ENCODE measurements at places on chromosomes 3 and 15.

GRCh38 chr3:65778968-65779367 lies 259.8 kb downstream of the MAGI1 start:
- no peak for DNase-seq

DNA sequence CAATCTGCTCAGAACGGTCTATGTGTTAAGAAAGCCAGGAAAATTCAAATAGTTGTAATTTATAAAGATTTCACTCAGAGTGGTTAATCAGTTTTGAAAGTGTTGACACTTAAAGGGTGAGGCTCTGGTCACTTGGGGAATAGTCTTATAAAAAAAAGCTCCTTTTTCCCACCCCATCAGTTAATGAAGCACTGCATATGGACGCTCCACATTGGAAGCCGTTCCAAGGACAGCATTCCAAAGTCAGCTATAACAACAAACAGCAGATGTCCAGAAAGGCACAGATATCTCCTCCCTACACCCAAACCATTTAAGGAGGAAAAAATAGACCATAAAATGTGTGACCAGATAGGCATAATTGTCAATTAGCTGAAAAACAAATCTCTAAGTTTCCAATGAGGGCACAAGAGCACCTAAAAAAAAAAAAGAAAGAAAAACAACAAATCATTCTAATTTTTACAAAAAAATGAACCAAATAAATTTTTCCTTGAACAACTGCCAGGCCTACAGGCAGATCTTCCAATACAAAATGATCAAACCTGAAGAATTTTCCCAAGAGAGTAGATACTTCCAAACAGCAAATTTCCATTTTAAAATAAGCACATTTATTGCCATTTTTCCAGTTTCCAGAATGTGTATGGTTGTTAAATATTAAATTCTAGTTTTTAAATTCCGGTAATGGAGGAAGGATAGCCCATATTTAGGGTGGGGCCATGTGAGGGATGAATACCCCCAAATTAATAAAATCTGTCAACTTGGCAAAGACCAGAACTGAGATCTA lies 198.3 kb downstream of the ERC2 start:
- peak; percentile 65 for DNase-seq

GRCh38 chr15:63909819-63910437 lies 76.2 kb upstream of the HERC1 start:
- DNase-seq: no peak

DNA sequence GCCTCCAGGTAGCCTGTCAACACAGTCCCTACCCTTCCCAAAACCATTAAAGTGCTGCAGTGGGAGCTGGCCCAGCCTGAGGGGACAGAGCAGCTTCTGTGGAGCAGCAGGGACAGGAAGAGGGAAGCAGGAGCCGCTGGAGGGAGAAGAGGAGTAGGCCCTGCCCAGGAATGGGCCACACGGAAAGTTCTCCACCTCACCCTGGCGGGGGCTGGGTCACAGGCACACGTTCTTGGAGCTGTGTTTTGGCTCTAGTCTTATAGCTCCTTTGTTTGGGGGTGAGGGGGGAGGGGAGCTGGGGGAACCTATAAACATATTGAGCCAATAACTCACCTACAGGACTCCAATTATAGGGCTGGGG lies 508.6 kb downstream of the SHQ1 start:
- no peak for DNase-seq

DNA sequence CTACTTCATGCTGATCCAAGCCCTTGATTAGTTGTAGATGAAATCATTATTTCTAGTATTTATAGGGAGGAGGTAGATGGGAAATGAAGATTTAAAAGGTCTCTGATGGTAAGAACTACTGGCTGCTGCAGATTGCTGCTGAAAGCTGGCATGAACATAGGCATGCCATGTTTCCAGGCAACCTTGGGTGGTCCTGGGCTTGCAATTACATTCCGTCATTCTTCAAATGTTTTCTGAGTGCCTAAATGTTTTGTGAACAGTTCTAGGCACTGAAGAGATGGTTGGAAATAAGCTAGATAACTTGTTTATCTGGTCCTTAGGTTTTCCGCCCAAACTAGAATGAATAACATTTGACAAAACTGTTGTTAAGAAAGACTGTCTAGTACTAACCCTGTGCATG lies 95.8 kb downstream of the KCNAB1 start:
- DNase-seq: no peak

GRCh38 chr15:52328680-52329079 lies 33.1 kb upstream of the MYO5C start:
- no peak for DNase-seq

DNA sequence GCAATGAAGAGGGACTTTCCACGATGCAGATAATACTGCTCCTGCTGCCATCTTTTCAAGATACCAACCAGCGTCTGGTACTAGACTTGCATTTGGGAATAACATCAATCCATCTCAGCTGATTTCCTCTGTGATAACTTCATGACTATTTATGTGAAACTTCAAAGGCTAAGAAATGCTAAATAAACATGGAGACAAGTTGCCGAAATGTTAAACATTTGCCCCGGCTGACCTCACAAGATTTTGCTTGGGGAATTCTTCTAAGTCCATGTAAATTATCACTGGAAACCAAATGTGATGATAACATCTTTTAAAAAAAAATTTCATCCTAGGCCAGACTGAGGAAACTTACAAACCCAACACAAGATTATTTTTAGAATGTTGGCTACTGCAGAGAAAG lies 185.8 kb upstream of the PRICKLE2 start:
- DNase-seq: no peak

GRCh38 chr15:72306211-72306785 lies 13.7 kb downstream of the CELF6 start:
- DNase-seq: peak; percentile 49

- DNase-seq: no peak
Observed at GRCh38 chr3:72673011-72673771, 175.1 kb downstream of the SHQ1 start.

- DNase-seq: no peak
Observed at GRCh38 chr3:42080453-42080872, 10.7 kb upstream of the TRAK1 start.

DNA sequence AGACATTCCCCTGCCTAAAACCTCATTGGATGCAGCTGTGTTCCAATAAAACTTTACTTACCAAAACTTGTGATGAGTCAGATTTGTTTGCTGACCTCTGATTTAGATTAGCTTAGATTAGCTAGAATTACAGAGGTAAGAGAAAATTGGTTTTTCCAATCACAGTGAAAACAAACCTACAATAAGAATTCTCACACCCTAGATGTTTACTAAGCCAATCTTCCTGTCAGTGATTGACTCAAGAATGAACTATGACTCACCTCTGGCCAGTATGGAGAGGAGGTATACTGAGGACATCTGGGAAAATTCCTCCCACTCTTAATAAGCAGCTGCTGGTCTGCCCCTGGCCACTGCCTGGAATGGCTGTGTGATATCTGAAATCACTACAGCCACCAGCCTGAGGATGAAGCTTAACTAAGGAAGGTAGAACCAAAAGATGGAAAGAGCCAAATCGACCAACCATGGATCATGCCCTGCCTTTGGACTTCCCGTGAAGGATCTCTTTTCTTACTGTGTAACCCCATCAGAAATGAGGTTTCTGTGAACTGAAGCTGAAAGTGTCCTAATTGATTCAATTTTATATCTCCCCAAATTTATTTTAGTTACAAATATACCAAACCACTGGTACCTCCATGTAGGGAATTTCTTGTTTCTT lies 19.0 kb upstream of the GHSR start:
- DNase-seq: no peak

DNA sequence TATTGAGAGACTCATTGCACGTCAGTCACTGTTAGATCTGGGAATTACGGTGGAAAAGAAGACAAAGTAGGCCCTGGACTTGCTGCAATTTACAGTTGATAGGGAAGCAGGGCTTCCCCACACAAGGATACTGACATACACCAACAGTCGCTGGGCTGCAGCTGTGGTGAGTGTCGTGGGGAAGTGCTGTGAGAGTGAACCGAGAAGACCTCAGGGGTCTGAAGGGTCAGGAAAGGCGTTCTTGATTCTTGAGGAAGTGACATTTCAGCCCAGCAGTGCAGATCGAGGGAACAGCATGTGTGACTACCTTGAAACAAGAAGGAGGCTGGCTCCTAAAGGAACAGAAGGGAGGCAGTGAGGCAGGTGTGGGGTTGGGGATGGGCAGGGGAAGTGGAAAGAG lies 22.5 kb downstream of the MYZAP start:
- no peak for DNase-seq

GRCh38 chr3:171334465-171334811 lies 125.8 kb downstream of the TNIK start:
- DNase-seq: no peak

- no peak for DNase-seq
Observed at GRCh38 chr15:94255540-94255939, 24.2 kb downstream of the MCTP2 start.

DNA sequence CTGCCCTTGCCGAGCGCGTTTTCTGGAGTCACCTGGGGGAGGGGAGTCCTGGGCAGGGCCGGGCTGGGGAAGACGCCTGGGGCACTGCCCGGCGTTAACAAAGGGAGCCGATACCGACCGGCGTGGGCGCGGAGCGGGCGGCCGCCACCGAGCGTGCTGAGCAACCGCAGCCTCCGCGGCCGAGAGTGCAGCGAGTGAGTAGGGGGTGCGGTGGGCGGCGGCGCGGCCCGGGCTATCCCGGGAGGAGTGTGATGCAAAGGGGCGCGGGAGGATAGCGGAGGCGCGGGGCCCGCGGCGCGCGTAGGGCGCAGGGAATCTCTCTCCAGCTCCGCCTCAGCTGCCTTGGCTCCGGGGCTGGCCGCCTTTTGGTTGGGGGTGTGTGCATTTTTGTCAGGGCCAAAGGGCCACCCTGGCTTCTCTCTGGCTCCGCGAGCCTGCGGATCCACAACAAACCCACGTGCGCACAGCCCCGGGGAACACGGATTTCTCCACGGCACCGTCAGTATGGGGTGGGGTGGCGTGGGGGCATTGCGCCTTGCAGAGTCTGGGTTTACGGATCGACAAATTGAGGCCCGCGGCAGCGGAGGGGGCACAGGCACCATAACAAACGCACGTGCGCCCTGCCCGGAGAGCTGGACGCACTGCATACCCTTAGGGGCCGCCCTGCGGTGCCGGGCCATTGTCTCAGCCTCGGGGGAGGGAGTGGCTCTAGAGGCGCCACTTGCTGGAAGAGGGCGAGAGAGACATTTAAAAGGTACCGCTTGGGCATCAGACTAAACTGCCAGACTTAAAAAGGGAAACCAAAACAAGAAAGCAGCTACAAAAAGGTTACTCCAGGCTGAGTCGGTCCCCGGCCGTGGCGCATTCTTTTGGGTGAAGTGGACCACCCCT lies 560 bp downstream of the ST6GAL1 start:
- DNase-seq: peak; percentile 77

GRCh38 chr3:89138048-89138447 lies 30.6 kb downstream of the EPHA3 start:
- no peak for DNase-seq

- no peak for DNase-seq
Observed at GRCh38 chr3:16883723-16884083, 1.1 kb upstream of the PLCL2 start.

- DNase-seq: no peak
Observed at GRCh38 chr3:96657710-96658109, 156.7 kb upstream of the EPHA6 start.

GRCh38 chr15:40511472-40512133 lies 40.8 kb downstream of the CHST14 start:
- DNase-seq: peak; percentile 92

DNA sequence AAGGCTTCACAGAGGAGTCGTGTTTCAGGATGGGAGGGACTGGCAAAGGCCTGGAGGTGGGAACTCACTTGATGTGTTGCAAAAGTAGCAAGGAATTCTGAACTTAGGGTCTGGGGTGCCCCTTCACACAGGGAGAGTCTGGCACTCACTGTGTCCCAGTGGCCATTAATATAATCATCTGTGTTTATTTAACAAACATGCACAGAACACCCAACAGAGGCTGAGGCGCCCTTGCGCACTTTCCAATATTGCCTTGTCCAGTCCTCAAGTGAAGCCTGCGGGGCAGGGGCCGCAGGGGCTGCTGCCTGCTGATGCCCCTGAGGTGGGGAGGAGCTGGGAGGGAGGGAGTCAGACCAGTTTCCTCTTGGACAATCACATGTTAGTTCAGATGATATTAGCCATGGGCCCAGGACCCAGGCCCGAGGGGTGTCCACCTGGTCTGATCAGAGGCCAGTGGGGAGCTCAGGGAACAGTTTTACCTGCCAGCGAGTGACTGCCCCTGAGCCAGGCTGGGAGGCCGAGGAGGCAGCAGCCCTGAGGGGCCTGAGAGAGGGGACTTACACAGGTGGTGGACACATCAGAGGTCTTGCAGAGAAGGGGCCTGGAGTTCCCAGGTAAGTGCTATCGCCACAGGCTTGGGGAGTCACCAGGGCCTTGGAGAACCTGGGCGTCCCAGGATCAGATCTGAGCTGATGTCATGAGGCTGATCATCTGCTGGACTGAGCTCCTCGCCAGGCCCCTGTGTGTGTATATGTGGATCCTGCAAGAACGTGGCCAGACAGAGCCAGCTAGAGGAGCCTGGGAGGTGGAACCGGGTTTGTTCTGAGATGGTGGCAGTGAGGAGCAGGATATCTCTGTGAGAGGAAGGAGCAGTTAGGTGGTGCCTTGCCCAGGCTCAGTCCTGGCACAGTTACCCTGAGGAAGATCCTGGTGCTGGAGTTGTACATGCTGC lies 13.8 kb upstream of the TXNRD3 start:
- peak; percentile 28 for DNase-seq

DNA sequence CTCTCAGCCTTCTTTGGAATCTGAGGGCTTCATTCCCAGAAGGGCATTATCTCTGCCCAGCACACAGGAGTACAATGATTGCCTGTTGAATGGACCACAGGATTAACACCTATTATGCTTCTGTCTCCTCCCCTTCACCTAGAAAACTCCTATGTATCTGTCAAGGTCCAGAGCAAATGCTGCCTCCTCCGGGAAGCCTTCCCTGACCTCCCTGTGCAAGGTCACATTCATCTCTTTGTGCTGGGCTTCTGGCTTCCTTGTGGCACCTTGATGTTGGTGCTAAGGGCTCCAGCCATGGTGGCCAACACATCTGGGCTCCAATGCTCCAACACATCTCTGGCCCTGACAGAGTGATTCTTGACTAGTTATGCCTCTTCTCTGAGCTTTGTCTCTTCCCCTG lies 49.9 kb upstream of the ATP2B2 start:
- DNase-seq: no peak

- DNase-seq: no peak
Observed at GRCh38 chr3:152623286-152623911, 211.5 kb upstream of the P2RY1 start.

- DNase-seq: no peak
Observed at GRCh38 chr3:122562923-122563716, 980 bp downstream of the PARP9 start.

DNA sequence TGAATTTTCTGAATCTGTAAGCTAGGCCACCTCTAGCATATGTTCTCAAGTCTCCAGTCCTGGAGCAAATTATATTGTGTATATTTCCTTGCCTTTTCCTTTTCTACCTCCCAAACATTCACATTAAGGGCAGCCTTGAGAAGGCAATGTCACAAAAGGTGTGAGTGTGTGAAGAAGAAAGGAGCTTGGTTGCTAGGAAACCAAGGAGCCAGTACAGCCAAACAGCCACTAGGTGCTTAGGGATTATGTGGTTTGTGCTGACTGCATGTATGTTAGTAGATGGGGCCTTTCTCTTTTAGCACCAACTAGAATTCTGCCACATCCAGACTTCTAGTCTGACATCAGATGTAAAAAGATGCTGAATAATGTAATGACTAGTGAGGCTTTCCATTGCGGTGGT lies 118.8 kb upstream of the DAZL start:
- DNase-seq: no peak

GRCh38 chr15:64267331-64267973 lies 88.5 kb downstream of the CSNK1G1 start:
- DNase-seq: no peak

- no peak for DNase-seq
Observed at GRCh38 chr3:51141573-51141972, 243.5 kb upstream of the MANF start.

Measured in right cardiac atrium (tissue), 5 donors.